Sciatic nerve (tissue), 2 donors: ENCODE measurements at places on chromosomes 12 and 14.

GRCh38 chr14:103347091-103347815, 13.2 kb downstream of the EIF5 start:
- peak; percentile 31 for DNase-seq

DNA sequence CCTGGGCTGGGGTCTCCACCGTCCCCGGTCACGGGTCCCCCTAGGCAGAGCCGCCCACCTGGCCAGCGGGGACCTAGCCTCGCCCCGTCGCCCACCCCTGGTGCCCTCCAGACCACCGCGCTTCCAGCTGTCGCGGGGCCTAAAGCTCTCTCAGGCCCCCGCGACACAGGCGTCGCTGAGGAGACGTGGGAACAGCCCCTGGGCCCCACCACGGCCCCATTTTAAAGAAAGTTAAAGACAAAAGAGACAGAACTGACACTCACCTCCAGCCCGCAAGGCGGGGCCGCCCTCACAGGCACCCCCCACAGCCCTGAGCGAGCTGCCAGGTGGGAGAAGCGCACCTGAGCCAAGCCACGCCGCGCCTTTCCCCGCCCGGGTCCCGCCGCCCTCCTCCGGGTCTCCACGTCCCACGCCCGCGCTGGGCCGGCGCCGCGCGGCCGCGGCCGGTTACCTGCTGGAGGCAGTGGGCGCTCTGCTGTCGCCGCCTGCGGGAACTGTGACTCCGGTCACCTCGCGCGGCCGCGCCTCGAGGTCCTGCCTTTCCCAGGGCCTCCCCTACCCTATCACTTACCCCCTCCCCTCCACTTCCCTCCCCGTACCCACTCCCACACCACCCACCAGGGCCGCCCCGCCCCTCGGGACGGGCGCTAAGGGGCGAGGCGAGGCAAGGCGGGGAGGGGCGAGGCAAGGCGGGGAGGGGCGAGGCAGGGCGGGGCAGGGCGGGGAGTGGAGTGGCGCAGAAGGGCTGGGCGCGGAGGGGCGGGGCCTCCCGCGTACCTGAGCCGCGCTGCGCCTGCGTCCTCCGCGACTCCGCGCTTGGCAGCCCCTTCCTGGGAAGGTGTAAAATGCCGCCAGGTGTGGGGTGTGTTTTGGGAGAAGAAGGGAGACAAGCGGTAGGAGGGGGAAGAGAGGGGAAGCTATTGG, 31.2 kb downstream of the TC2N start:
- DNase-seq: peak; percentile 60

DNA sequence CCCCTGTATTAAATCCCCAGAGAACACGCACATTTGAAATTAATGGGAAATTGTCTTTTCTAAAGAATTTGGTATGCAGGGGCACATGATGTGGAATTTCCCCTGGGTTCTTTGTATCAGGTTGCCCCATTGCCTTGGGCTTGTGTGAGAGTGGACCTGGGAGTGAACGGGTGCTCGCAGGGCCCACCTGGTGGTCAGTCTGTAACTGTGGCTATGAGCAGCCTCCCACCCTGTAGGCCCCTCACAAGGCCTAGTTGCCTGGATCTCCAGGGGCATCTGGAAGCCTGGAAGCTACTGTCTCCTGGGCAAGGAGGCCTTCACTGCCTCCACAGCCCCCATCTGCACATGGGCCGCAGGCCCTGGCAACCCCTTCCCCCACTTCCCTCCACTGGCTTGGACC, 96.7 kb downstream of the SLC25A47 start:
- DNase-seq: peak; percentile 41

- DNase-seq: no peak
These were observed 902.7 kb downstream of the BCL11B start for GRCh38 chr14:98369344-98369743.

DNA sequence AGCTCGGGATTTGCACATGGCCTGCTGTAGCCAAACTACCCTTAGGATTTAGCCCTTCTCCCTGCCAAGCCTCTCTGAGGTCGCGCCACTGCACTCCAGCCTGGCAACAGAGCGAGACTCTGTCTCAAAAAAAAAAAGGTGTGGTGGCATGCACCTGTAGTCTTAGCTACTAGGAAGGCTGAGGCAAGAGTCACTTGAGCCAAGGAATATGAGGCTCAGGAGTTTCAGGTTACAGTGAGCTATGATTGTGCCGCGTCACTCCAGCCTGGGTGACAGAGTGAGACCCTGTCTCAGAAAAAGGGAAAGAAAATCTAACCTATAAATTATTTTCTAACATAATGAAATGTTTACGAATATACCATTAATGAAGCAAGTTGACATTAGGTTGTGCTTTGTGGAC, 29.7 kb downstream of the ESRRB start:
- no peak for DNase-seq

DNA sequence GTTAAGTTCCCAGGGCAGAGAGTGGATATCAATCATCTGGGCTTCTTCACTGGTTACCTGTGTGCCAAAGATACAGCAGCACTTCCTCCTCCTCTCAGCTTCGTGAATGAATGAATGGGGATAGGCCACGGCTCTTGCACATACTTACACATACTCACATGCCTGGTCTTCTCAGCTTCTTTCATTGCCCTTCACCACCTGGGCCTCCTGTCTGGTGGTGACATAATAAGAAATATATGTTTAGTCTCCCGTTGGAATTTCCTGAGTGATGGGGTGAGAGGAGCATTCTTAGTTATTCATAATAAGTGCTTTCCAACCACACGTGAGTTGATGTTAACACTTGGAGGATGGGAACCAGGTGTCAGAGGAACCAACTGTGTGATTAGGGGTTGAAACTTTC, 268.1 kb upstream of the RMST start:
- no peak for DNase-seq

- no peak for DNase-seq
These were observed 9.1 kb downstream of the OR6S1 start for GRCh38 chr14:20632448-20632830.

DNA sequence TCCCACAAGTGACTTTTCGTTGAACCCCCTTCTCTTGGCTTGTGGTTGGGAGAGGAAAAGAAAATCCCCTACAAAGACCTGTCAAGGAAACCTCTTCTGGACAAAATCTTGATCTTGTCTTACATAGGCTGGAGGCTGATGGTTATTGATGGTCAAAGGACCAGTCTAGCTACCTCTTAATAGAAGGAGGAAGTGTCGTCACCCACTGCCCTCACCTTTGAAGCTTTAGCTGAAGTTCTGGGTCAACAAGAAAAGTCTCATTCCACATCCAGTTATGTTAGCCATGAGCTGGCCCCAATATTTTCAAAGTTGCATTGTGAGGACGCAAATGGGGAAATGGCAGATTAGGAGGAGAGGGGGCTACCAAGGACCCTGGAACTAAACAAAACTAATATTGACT, 6.2 kb upstream of the KSR2 start:
- no peak for DNase-seq

- DNase-seq: peak; percentile 85
These were observed 67.4 kb downstream of the ACTN1 start for GRCh38 chr14:68911594-68912227.

DNA sequence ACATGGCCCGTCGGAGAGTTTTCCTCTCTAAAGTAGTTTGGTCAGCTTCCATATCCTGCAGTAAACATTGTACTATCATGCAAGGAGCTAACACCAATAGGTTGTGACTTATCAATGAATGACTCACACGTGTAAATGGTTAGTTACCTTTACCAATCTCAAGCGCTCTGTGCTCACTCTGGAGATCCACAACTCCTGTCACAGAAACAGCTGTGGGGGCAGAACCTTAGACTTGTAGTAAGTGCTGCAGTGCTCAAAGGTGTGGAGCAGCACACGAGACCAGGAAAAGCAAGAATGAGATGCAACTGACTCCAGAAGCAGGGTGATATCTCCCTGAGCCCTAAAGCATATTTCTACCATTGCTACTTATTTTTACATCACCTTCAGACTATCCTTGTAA, 73.7 kb upstream of the KCNJ8 start:
- DNase-seq: no peak

DNA sequence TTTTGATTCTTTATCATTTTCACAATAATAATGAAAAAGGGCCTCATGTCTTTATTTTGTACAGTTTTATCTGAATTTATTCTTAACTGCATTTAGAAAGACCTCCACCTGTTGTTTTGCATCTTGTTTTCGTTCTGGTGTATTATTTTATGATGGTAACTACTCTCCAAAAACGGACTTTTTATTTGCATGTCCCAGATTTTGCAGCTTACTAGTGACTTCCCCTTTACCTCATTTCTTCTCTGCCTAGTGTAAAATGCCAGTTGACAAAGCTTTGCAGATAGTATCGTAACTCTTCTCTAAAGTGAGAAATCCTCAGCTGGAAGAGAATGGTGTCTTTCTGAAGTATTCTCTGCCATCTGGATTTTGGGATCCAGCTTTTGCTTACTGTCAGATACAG, 17.2 kb downstream of the PEX5 start:
- no peak for DNase-seq

GRCh38 chr12:78470354-78471195, 394.0 kb upstream of the SYT1 start:
- DNase-seq: no peak

DNA sequence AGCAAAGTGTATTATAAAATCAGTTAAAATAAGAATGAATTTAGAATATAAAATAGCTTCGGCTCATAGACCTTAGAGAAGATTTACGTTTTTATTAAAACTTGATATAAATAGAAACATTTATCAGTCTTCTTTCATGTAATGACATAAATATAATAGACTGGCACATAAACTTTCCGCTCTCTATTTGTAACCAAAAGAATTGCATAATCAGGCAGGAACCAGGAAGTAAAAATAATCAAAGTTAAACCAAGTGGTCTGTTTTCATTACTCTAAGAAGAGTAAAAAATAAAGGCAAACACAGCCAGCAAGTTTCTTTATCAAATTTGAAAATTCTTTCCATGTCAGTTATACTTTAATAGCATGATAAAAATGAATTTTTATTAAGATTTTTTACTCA, 46.3 kb upstream of the ATP2A2 start:
- DNase-seq: no peak

DNA sequence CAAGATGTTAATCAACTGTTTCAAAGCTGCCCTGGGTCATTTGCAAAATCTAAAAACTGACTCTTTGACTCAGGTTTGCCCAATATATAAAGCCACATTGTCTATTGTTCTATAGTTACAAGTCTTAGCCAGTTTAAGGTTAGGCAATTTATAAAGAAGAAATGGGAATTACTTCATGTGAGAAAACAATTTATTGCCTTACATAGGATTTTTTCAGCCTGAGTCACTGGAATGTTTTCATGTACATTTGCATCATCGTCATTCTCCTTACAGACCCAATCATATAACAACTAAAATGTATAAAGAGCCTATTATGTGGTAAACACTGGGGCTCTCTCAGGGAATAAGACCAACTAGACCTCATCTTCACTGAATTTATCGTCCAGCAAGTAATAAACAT, 100.3 kb upstream of the PLEKHG7 start:
- no peak for DNase-seq

GRCh38 chr12:12990700-12991468, 9.2 kb downstream of the HEBP1 start:
- DNase-seq: no peak

GRCh38 chr12:49292729-49293055, 2.3 kb upstream of the PRPH start:
- no peak for DNase-seq

DNA sequence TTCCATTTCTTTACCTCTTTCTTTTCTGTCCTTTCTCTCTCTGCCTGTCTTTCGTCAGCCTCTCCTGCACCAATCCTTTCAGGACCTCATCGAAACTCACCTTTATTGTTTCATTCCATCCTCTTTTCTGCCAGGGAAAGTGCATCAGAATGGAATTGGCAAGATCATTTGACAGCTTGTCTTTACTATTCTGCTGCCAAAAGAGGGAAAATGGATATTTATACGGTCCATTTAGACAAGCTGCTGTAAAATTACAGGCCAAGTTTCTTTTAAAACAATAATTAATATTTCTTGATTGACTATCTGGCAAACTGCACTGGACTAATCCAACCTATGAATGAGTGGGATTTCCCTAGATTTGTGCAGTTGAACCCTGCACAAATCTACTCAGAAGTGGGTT, 7.6 kb upstream of the SRGAP1 start:
- no peak for DNase-seq

- DNase-seq: no peak
These were observed 387.8 kb upstream of the RPL10L start for GRCh38 chr14:47039336-47039735.

- no peak for DNase-seq
These were observed 253.7 kb downstream of the EFCAB11 start for GRCh38 chr14:89700801-89701200.

GRCh38 chr12:31412292-31412801, 86.4 kb upstream of the SINHCAF start:
- DNase-seq: no peak

DNA sequence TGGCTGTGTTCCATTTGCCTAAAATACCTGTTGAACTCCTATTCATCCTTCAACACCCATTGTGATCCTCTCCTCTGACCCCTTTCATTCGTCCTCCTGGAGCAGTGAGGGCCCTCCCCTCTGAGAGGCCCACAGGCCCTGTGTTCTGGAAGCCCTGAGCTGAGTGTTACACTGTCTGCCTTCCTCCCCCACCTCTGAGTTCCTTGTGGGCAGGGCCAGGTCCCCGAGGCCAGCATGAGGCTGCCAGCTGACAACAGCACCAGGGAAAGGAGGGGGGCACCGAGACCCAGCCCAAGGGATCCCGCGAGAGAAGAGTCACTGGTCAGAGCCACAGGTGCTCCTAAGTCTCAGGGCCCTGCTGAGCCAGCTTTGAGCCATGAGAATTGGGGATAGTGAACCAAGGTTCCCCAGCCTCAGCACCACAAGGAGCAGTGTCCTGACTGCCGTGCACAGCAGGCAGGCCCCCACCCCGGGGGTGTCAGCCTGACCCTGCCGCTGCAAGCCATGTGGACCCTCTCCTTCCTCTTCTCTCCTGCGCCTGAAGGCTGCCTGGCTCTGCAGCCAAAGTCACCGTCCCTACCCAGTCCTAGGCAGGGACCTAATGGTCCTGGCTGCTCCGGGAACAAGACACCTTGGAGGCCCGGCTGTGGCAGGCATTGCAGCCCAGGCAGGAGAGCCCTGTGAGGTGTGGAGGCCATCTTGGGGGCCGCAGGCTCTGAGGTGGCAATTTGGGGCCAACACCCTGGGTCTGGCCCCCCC, 52.5 kb downstream of the BEGAIN start:
- DNase-seq: no peak

GRCh38 chr14:47102472-47102871, 450.9 kb upstream of the RPL10L start:
- DNase-seq: no peak

- no peak for DNase-seq
These were observed 14.2 kb upstream of the MYO1A start for GRCh38 chr12:57063991-57064685.

GRCh38 chr14:58085877-58086276, 66.1 kb downstream of the ARMH4 start:
- DNase-seq: no peak

- DNase-seq: no peak
These were observed 31.5 kb downstream of the TMEM63C start for GRCh38 chr14:77212943-77213678.
